ENCODE measurements at places on chromosomes 5 and 9.
A peak's percentile ranks its signal among the peaks of the same experiment; 100 is the strongest.

DNA sequence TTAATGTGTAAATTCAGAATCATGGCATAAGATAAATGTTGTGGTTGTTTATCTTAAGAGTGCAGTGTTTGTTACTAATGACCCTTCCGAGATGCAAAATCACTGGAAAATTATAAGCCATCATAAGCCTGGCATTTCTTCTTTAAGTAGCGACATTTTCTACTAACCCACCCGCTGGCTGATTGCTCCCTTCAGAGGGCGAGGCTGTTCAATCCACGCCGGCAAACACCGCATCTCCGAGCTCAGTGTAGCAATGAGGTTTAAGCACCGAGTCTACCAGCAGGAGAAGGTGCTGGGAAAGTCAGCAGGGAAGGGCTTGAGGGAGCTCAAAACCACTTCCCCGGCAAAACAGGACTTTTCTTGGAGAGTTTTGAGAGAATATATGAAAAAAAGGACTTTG, 52.7 kb downstream of the AK8 start:
- no peak for DNase-seq

- DNase-seq = no peak
Observed at GRCh38 chr5:31895199-31895820, 256.4 kb downstream of the PDZD2 start.

- DNase-seq = peak; percentile 49
Observed at GRCh38 chr5:144202072-144202471, 31.4 kb downstream of the KCTD16 start.

- DNase-seq = peak; percentile 95
Observed at GRCh38 chr9:86354011-86354817, at the start of gene TUT7. TSS of gene TUT7 (minus strand) at chr9:86354410. CDS start at chr9:86353199, 1,211 bp downstream.

GRCh38 chr5:52943285-52943684, 45.9 kb upstream of the ITGA2 start:
- DNase-seq = no peak

- DNase-seq = no peak
Observed at GRCh38 chr5:177334155-177334551, 17.3 kb downstream of the LMAN2 start.

GRCh38 chr5:96315431-96315830, 117.6 kb downstream of the PCSK1 start:
- DNase-seq = no peak

DNA sequence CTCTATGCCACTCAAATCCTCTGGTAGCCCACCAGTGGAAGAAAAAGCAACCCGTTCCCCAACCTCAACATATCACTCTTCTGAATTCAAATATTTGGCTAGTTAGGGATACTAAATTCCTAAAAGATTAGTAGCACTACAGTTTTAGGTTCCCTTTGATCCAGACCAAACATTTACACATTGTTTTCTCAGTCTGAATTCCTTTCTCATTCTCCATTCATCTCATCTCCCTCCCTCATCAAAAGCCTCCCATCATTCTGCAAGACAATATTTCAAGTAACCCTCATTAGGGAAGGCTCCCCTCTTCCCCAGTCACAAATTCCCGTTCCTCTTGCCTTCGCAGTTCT, 26.3 kb downstream of the ADAM19 start:
- peak; percentile 61 for DNase-seq

DNA sequence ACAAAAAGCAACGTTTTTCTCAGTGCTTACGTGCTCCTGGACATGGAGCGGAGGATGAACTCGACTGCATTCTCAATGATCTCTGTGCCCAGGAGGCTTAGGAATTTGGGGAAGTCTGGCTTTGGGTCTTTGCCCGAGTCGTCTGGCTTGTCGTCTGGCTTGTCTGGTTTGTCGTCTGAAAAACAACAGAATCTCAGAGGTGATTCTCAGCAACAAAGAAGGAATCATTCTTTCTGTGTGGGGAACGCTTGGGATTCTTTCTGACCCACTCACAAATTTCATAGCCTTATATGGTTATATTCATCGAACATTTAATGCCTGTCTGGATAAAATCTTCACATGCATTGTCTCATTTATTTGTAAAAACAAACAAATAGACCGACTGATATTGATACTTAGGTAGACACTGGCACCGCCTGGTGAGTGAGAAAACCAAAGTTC, 4.7 kb downstream of the C5orf46 start:
- DNase-seq = peak; percentile 50

DNA sequence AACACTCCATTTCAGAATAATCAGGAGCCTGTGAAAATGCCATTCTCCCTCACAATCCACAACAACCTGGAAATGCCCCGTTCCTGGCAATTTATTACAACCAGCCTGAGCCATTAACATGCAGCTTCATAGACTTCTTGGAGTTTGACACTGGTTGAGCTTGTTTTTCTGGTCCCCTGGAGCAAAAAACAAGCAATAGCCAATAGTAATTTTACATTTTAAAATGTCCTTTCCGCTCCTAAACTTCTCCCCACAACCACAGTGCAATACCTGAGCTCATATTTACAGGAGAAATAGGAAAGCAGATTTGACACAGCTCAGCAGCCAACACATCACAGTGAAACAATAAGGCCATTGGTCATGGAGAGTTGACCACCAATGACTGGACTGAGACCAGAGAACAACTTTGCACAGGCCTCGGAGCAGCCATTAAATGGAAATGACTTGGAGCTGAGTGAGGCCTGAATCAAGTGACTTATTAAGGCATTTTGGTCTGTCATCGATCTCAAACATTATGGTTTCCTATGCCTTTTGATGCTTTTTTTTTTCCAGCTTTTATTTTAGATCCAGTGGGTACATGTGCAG, 73.0 kb downstream of the ENC1 start:
- DNase-seq = no peak

DNA sequence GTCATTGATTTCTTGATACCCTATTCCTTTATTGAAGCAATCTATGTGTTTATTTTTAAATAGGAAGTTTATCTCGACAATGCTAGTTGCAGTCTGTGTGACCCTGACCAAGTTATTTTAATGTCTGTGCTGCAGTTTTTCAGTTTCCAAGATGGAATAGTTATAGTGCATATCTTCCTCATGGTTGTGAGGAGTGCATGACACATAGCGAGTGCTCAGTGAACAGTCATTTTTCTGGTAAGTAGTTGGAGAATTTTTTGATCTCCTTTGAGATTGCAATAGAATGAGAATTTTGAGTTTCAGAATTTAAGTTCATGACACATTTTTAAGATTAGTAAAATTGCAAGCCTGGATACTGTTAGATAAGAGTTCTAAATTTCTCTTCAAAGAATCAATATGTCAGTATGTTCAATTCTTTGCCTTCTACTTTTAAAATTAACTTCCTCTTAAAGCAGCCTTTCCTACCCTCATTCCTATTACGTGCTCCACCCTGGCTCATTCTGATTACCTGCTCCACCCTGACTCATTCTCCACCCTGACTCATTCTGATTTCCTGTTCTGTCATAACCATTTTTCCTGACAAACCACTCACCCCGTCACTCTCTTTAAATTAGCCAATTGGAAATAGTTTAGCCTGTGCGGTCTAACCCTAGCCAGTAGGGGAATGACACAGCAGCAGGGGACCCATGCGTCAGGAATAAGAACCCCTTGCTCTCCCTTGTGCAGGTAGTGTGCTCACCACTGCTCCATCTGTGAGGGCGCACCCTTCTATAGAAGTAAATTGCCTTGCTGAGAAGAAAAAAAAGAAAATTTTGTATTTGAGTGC, 30.7 kb downstream of the SPIN1 start:
- DNase-seq = no peak

DNA sequence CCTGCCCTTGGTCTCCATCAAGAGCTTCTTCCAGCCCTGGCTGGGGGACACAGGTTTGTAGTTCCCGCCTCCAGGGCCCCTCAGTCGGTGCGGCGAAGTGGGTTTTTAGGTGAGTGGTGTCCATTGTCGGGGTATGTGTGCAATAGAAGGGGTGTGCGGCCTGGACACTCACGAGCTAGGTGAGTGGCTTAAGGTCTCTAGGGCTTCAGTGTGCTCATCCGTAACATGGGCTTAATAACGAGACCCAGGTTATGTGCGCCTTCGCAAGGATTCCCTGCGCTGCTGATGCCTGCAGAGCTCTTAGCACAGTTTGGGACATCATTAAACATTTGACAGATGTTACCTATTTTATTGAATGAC, 656 bp downstream of the CEP78 start:
- peak; percentile 2 for DNase-seq

DNA sequence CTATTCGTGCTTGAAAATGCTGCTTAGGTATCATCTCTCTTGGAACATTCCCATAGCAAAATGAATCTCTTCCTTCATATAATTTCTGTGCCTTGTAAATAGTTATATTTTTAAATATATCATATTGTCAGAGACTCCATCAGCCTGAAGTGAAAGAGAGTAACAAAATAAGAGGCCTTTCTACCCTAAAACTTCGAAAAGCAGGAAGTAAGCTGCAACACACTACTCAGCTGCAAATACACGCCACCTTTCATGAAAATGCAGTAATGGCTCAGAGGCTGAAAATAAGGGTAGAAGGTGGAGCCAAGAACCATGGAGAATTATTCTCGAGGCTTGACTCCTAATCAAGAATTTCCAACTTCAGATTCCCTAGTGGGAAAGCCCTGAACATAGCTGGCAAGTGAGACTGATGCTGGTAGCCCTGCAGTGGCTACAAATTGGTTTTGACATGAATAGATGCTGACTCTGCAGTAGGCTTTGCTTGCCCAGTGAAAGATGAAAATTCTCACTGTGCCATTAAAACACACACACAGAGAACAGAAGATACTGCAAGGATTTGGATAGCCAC, 30.2 kb upstream of the PTGER4 start:
- DNase-seq = no peak
